ENCODE measurements at places on chromosomes 16 and 17. TPM values are rescaled to one million over a fixed set of nuclear protein-coding genes. Genes with fewer than 3 reads are reported as not detected.

DNA sequence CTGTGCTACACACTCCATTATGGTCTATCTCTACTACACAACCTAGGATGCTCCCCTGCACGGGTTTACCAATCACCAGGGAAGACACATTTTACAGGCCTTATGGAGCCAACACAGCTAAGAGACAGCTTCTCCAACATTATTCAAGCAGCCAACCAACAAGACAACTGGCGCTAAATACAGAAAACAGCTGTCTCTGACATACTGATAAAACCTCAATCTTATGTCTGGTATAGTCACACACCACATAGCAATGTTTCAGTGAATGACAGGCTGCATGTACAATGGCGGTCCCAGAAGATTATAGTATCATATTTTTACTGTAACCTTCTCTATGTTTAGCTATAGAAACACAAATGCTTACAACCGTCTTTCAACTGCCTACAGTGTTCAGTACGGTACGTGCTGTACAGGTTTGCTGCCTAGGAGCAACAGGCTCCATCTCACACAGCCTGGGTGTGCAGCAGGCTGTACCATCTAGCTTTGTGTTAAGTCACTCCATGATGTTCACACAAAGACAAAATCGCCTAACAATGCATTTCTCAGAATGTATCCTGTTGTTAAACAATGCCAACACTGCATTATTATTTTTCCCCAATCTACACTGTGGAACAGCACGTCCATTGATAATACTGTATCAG, 10.9 kb downstream of the USP22 start:
- DNase-seq: no peak

- DNase-seq: no peak
Measured at GRCh38 chr17:74408262-74408661, 23.6 kb upstream of the GPRC5C start.

GRCh38 chr16:48494742-48495141, 109.5 kb upstream of the SIAH1 start:
- DNase-seq: no peak

DNA sequence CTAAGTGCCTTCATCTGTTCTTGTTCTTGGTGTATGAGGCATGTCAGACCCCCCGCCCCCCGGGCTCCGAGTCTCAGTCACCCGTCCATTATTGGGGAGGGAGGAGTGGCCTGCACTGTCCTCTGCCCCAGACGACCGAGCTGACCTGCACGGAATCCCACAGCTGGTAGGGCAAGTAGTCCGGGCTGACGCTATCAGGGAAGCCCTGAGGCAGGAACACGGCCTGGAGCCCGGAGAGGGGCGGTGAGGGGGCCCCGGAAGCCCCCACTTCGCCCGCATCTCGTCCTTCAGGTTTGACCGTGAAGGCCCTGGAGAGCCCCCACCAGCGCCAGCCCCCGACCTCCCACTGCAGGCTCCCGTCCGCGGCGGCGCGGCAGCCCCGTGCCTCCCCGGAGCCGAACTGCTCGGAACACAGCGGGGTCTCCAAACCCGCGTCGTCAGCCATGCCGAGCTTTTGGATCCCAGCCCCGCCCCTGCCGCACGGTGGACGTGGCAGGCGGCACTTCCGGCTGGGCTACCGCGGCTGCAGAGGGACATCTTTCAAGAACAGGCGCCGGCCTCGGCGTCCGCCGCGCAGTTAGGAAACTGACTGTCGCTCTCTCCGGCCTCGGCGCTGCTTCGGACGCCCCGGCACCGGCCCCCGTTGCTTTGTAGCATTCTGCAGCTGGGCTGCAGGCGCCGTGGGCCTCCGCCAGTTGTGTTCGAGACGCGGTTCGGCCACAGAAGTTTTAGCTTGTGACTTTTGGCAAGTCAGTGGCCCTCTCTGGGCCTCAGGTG, at the start of gene RUSF1:
RUSF1 (minus strand) TSS at position 463 of the 777 bp plus-strand sequence; CDS start at position 445, 18 bp downstream.
- peak; percentile 94 for DNase-seq

Gene MT3
- 8.2 TPM for total RNA-seq

Measured in left cardiac atrium (tissue), 4 donors.